Hindlimb muscle (tissue), 1 donor: ENCODE measurements at places on chromosomes 4 and X.

DNA sequence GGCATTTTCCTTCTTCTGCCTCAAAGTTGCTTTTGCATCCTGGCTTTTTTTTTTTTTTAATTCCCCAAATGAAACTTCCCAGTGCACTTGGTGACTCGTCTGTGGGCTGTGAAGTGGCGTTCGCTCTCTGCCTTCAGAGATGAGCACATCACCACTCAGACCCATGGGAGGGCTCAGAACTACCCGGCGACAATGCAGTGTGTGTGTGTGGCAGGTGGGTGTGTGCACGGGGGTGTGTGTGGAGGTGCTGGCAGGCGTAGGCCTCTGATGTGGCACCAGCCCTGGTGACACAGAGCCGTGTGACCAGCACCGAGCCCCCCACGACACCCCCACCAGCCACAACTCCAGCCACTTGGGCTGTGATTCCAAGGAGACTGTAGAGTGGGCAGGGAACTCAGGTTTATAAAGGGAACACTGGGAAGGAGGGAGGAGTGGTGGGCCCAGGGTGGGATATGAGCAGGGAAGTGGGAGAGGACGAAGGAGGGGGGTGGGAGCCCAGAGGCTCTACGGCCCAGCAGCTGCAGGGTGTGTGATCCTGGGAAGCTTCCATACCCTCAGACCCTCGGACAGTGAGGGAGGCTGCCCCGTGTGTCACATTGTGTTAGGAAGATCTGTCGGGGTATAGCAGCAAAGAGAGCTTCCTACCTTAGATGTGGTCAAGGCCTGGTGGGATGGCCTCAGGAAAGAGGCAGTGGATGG lies 6.0 kb upstream of the WFS1 start:
- DNase-seq = no peak

DNA sequence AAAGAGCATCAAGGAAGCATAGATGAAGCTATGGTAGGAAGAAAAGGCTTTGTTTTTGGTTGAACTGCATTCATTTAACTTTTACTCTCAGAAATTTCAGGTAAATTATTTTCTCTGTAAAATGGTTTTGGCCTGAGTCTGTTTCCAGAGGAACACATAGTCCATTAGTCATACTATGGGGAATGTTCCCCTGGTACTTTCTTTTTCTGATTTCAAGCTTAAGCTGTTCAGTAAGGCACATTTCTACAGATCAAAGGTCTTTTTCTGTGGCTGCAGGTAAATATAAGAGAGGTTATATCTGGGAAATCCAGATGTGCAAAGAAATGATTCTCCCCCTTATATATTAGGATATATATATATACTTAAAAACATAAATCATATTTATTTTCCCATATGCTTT lies 1744.4 kb upstream of the ADGRL3 start:
- DNase-seq = no peak

GRCh38 chr4:75895744-75896314 lies 6.4 kb downstream of the PPEF2 start:
- DNase-seq = no peak

- DNase-seq = no peak
Measured at GRCh38 chr4:17762726-17763125, 18.7 kb downstream of the FAM184B start.
